ENCODE measurements at places on chromosomes 5 and 9. TPM values are rescaled to one million over a fixed set of nuclear protein-coding genes. Genes with fewer than 3 reads are reported as not detected.

Gene PCAT7
- total RNA-seq = under 0.01 TPM

Gene PCSK5
- total RNA-seq = 4.8 TPM

Gene CATSPER3
- total RNA-seq = under 0.01 TPM

Gene NUTM2F
- total RNA-seq = not detected

Gene RNF145
- total RNA-seq = 57.8 TPM

Gene PCDHA6
- 3.6 TPM for total RNA-seq

Gene GABBR2
- total RNA-seq = 0.33 TPM

Gene FREM1
- under 0.01 TPM for total RNA-seq

Gene PRELID2
- 27.9 TPM for total RNA-seq

Gene NUTM2G
- not detected for total RNA-seq

Gene SPINK13
- total RNA-seq = not detected

Gene KCNT1
- total RNA-seq = not detected

Gene STK32A
- total RNA-seq = 2.8 TPM

Gene OR1Q1
- not detected for total RNA-seq

Gene ANKRD20A1
- total RNA-seq = under 0.01 TPM

Gene PCDHB11
- 0.77 TPM for total RNA-seq

Gene SOX30
- total RNA-seq = under 0.01 TPM

Gene SHISAL2B
- total RNA-seq = not detected

Gene NR2F1
- total RNA-seq = 90.8 TPM

Gene GALNT12
- 18.2 TPM for total RNA-seq

Gene LCN9
- not detected for total RNA-seq

Gene PPP3R2
- not detected for total RNA-seq

Gene PCDH1
- 2.3 TPM for total RNA-seq

Gene C6
- 0.26 TPM for total RNA-seq

Gene FGD3
- total RNA-seq = not detected

Gene CDH9
- total RNA-seq = not detected

Gene EXOSC3
- 19.0 TPM for total RNA-seq

Gene TCF7
- 3.1 TPM for total RNA-seq

Gene PRDM9
- not detected for total RNA-seq

Gene INSL4
- total RNA-seq = not detected

Gene NME5
- total RNA-seq = 2.5 TPM

Gene KIF4B
- under 0.01 TPM for total RNA-seq

Gene AKNA
- total RNA-seq = 9.8 TPM

Gene PTGR1
- 126 TPM for total RNA-seq

Gene PAEP
- total RNA-seq = not detected

Gene BAAT
- not detected for total RNA-seq

Gene CDKN2B-AS1
- total RNA-seq = 7.6 TPM

Gene RANBP3L
- total RNA-seq = under 0.01 TPM

Gene NR6A1
- 0.26 TPM for total RNA-seq

Gene CCNO
- total RNA-seq = not detected

Gene IFNA2
- total RNA-seq = not detected

Gene FCN2
- total RNA-seq = not detected

Gene GDA
- total RNA-seq = under 0.01 TPM

Gene FAM170A
- not detected for total RNA-seq

Gene NTNG2
- total RNA-seq = 2.1 TPM

Gene KLHL3
- total RNA-seq = 2.3 TPM

Gene ARHGEF28
- 34.3 TPM for total RNA-seq

Gene C9orf50
- 0.17 TPM for total RNA-seq

Gene MGAT1
- total RNA-seq = 55.2 TPM

All from fibroblast of lung (primary cell).